ENCODE measurements at places on chromosomes 7 and 10. TPM values are rescaled to one million over a fixed set of nuclear protein-coding genes. Genes with fewer than 3 reads are reported as not detected.

METTL27 gene
- 2.3 TPM for total RNA-seq

CPN1 gene
- not detected for total RNA-seq

TMED4 gene
- total RNA-seq = 88.9 TPM

LEP gene
- total RNA-seq = not detected

DPYSL4 gene
- total RNA-seq = 145 TPM

PRPS1L1 gene
- total RNA-seq = not detected

AGBL3 gene
- 5.5 TPM for total RNA-seq

MALRD1 gene
- 0.84 TPM for total RNA-seq

DNA sequence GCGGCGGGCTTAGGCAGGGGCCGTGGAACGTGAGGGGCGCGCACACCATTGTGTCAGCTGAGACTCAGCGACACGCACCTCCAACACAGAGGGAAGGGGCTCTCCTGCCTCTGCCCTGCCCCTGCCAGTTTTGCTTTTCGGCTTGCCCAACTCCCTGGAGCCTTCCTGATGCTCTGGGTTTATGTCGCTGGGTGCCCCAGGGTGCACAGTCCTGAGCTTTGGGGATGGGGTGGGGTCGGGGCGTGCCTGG lies 13.3 kb downstream of the TMEM120A start:
- no peak for DNase-seq
- no peak overlapping the region for H3K27ac ChIP-seq
- H3K4me1 ChIP-seq = peaks cover 4% of the 10 kb centered on the region
- H3K4me3 ChIP-seq = no peak overlapping the region
- peaks cover 3% of the 10 kb centered on the region for H3K36me3 ChIP-seq
- H3K27me3 ChIP-seq = no peaks in the 10 kb centered on the region

DNA sequence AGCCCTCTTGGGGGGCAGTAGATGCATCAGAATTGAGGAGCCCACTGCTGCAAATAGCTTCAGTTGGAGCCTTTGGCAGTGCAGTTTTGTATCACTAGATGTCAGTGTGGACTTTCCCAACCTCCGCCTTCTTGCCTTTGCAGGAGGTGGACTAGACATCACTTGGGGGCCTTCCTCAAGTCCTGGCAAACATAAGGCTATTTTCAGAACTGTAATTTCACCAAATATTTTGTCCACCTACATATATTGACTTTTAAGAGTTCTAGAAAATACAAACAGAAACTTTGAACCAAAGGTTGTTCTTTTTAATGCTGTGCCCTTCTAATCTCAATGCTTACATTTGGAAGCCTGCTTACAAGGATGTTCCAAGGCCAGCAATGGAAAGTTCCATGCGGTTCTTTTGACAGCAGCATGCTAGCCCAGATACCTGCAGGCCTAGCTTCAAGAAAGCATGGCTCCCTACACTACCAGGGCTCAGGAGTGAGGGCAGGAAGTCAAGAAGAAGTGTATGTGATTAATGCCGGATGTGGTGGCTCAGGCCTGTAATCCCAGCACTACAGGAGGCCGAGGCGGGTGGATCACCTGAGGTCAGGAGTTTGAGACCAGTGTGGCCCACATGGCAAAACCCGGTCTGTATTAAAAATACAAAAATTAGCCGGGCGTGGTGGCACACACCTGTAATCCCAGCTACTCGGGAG lies 8.0 kb upstream of the ZNRF2 start:
- H3K36me3 ChIP-seq = no peaks in the 10 kb centered on the region
- DNase-seq = peak; percentile 39
- H3K27me3 ChIP-seq = peaks cover 5% of the 10 kb centered on the region
- H3K27ac ChIP-seq = no peak overlapping the region

DNA sequence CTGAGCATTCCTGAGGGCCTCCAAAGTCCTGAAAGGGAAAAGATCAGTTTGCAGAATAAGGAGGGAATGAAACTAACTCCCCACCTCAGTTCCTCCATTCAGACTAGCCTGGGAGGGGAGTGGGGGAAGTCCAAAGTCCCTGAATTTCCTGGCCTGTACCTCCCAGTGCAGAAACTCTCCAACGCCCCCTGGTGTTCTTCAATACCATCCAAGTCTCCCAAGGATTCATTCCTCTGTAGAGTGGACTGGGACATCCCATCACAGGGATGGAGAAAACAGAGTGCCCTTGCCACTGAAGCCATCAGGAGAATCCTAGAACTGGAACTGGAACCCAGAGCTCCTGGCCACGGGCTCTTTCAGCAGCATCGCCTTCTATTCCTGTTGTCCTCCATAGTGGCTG lies 1.6 kb upstream of the COL13A1 start:
- H3K4me1 ChIP-seq = peaks cover 28% of the 10 kb centered on the region
- no peak overlapping the region for H3K27ac ChIP-seq
- DNase-seq = peak; percentile 58
- peak overlapping the region; percentile 90 for H3K4me3 ChIP-seq
- no peaks in the 10 kb centered on the region for H3K36me3 ChIP-seq
- peaks cover 57% of the 10 kb centered on the region for H3K27me3 ChIP-seq

- no peaks in the 10 kb centered on the region for H3K36me3 ChIP-seq
- H3K27ac ChIP-seq = no peak overlapping the region
- no peak overlapping the region for H3K4me3 ChIP-seq
- peaks cover 19% of the 10 kb centered on the region for H3K27me3 ChIP-seq
- no peaks in the 10 kb centered on the region for H3K4me1 ChIP-seq
Measured at GRCh38 chr7:149734791-149735075, 38.7 kb downstream of the ZNF467 start.

GRCh38 chr10:76338187-76338586 lies 906.8 kb downstream of the LRMDA start:
- no peak overlapping the region for H3K4me3 ChIP-seq
- no peaks in the 10 kb centered on the region for H3K36me3 ChIP-seq
- no peaks in the 10 kb centered on the region for H3K27me3 ChIP-seq
- H3K27ac ChIP-seq = no peak overlapping the region

GRCh38 chr10:46247808-46248569 lies 38.8 kb upstream of the ANTXRL start:
- no peaks in the 10 kb centered on the region for H3K27me3 ChIP-seq
- no peak overlapping the region for H3K4me3 ChIP-seq
- no peaks in the 10 kb centered on the region for H3K4me1 ChIP-seq
- no peak overlapping the region for H3K27ac ChIP-seq
- DNase-seq = no peak

- H3K4me3 ChIP-seq = no peak overlapping the region
- H3K27me3 ChIP-seq = no peaks in the 10 kb centered on the region
- no peak for DNase-seq
- peaks cover 4% of the 10 kb centered on the region for H3K36me3 ChIP-seq
- H3K27ac ChIP-seq = no peak overlapping the region
Measured at GRCh38 chr10:87976101-87976743, 112.8 kb downstream of the PTEN start.

- H3K36me3 ChIP-seq = peaks cover 12% of the 10 kb centered on the region
- DNase-seq = no peak
- no peak overlapping the region for H3K27ac ChIP-seq
- no peaks in the 10 kb centered on the region for H3K27me3 ChIP-seq
Measured at GRCh38 chr10:30320248-30320647, 28.8 kb downstream of the MTPAP start.

DNA sequence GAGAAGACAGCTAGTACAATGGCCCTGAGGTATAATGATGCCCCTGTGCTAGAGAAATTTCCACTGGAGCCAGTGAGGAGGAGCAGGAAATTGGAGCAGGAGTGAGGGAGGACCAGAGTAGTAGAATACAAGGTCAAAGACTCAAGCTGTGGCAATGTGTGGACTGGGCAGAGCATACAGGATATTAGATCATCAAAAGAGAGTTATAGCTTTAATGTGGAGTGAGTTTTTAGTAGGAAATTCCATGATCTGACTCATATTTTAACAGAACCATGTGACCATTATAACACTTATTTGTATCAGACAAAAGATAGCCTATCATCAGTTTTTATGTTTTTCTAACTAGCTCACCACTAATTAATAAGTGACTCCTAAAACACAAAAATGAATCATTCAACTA lies 154.1 kb downstream of the DGKB start:
- peaks cover 17% of the 10 kb centered on the region for H3K4me1 ChIP-seq
- no peak overlapping the region for H3K27ac ChIP-seq
- no peak overlapping the region for H3K4me3 ChIP-seq
- DNase-seq = no peak
- H3K36me3 ChIP-seq = peaks cover 11% of the 10 kb centered on the region

DNA sequence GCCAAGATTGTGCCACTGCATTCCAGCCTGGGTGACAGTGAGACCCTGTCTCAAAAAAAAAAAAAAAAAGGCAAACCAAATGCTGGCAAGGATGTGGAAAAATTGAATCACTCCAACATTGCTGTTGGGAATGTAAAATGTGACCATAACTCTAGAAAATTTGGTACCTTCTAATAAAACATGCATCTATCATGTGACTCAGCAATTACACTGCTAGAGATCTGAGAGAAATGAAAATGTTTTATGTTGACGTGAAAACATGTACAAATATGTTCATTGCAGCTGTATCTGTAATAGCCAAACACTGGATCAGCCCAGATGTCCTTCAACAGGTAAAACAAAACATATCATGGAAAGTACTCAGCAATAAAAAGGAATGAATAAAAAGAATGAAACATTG lies 30.8 kb upstream of the SAR1A start:
- DNase-seq = no peak
- H3K27ac ChIP-seq = no peak overlapping the region
- H3K4me1 ChIP-seq = no peaks in the 10 kb centered on the region
- H3K4me3 ChIP-seq = no peak overlapping the region
- H3K27me3 ChIP-seq = no peaks in the 10 kb centered on the region

DNA sequence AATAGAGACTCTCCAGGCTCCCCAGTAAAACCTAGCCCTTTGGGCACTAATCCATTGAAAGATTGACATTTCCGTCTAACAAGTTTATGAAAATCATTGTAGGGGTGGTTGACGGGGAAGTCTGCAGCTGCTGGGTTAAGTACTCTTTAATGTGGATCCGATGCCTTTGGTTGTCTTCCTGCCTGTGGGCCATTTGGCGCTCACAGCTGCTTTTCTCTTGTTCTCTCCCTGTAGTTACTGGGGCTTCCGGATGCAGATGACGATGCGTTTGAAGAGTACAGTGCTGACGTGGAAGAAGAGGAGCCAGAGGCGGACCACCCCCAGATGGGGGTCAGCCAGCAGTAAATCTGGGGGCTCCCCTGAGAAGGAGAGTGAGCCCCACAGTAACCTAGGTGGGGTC lies 22.4 kb downstream of the MTURN start:
- H3K4me1 ChIP-seq = peaks cover 3% of the 10 kb centered on the region
- DNase-seq = no peak
- H3K36me3 ChIP-seq = no peaks in the 10 kb centered on the region
- H3K27ac ChIP-seq = no peak overlapping the region

DNA sequence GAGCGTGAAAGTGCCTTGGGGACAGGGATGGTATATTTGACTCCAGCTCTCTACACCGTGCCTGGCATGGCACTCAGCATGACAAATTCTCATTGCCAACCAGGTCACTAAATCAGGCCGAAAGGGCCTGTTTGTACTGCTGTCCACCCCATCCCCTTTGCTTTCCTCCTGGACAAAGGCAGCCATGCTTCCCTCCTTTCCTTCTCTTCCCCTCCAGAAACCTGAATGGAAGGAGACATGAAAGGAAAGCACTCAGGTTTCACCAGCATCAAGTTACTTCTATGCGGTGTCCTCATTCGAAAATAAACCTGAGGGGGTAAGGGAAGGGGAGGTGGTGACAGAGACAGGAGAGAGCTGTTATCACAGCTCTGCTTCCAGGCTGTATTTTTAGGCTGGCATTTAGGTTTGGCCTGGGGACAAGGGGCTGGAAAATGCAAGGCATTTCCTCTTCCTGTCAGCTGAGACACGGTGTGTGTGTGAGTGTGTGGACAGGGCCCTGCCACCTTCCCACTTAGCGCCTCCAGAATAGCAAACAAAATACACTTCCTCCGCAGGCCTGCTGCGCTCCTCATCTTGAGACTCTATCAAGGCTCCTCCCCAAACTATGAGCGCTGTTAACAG lies 79.9 kb upstream of the COL13A1 start:
- H3K27ac ChIP-seq = no peak overlapping the region
- H3K36me3 ChIP-seq = no peaks in the 10 kb centered on the region
- H3K4me3 ChIP-seq = no peak overlapping the region
- H3K4me1 ChIP-seq = peaks cover 3% of the 10 kb centered on the region

GRCh38 chr7:136874393-136875032 lies 6.1 kb downstream of the CHRM2 start:
- H3K27ac ChIP-seq = no peak overlapping the region
- peaks cover 55% of the 10 kb centered on the region for H3K27me3 ChIP-seq
- no peaks in the 10 kb centered on the region for H3K36me3 ChIP-seq
- peaks cover 8% of the 10 kb centered on the region for H3K4me1 ChIP-seq
- no peak overlapping the region for H3K4me3 ChIP-seq

GRCh38 chr7:101553771-101554445 lies 75.2 kb downstream of the MYL10 start:
- H3K27ac ChIP-seq = no peak overlapping the region
- H3K4me1 ChIP-seq = peaks cover 22% of the 10 kb centered on the region
- peaks cover 43% of the 10 kb centered on the region for H3K27me3 ChIP-seq
- no peak overlapping the region for H3K4me3 ChIP-seq
